ENCODE measurements at places on chromosomes 13 and 19. TPM values are rescaled to one million over a fixed set of nuclear protein-coding genes. Genes with fewer than 3 reads are reported as not detected.

DNA sequence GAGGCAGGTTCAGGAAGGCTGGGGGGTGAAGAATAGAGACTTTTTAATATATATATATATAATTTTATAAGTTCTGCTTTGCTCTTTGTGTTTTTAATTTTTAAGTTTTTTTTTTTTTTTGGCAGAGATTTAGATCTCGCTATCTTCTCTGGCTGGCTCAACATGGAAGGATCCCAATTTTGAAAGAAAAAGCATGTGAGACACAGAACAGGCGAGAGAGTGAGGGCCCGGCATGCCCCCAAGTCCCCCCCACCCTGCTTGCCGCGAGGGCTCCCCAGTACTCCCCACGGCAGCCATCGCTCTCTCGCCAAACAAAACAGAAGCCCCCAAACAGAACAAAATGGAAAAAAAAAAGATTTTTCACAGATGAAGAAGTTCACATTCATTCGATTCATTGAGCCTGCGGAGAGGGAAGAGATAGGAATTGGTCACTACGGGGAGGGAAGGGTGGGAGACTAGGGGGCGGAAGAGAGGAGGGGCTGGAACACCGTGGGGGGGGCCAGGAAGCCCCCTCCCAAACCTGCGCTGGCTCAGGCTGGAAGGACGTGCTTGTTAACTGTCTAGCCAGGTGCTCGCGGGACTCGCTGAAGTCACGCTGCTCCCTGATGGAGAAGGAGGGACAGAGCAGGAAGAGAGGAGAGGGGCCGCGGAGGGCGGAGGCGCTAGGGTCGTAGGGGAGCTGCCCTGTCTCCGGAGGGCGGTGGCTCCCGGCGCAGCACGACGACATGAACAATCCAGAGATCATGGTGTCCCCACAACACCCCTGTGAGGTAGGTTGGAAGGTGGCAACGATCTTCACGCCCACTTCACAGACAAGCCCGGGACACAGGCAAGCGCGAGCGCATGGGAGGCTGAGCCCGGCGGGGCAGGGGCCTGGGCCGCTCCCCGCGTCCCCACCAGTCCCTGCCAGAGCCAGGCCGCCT is 10.6 kb downstream of the KHSRP start:
- DNase-seq = peak; percentile 32

Gene TPTE2
- not detected for total RNA-seq

GRCh38 chr19:54407780-54408179 is 7.5 kb upstream of the TTYH1 start:
- DNase-seq = no peak

- DNase-seq = no peak
These were observed at the start of gene ACP4 for GRCh38 chr19:50790396-50790795. ACP4 (plus strand) TSS chr19:50790415; CDS start chr19:50790415, 0 bp downstream.

Gene LHB
- total RNA-seq = not detected

All from Right ventricle myocardium inferior (tissue), 1 donor.